Stimulated activated CD4-positive, alpha-beta T cell treated with anti-CD3 and anti-CD28 coated beads, Interleukin-4, amount 100 ng/mL, for 1 hour (primary cell): ENCODE measurements at places on chromosomes 12 and 14.

DNA sequence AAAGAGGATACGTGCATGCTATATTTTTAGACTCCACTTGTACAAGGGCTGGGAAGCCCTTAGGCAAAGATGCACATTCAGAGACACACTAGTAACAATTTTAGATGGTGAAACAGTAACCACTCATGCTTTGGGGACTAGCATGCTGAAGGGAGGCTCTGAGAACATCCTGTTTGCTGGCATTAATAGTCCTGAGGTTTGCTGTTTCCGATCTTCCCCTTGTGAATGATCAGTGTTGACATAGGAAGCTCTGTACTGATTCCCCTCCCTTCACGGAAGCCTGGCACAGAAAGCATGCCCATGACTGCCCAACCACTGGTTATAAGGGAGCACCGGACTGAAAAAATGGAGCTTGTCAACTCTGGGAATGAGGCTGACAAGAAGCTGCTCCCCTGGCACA lies 164.6 kb downstream of the GCH1 start:
- no peak for DNase-seq

GRCh38 chr12:53748072-53748840 lies 3.5 kb downstream of the CISTR start:
- no peak for DNase-seq

GRCh38 chr14:38910092-38910491 lies 192.9 kb downstream of the SEC23A start:
- no peak for DNase-seq

GRCh38 chr12:16833376-16834015 lies 227.5 kb upstream of the LMO3 start:
- no peak for DNase-seq

DNA sequence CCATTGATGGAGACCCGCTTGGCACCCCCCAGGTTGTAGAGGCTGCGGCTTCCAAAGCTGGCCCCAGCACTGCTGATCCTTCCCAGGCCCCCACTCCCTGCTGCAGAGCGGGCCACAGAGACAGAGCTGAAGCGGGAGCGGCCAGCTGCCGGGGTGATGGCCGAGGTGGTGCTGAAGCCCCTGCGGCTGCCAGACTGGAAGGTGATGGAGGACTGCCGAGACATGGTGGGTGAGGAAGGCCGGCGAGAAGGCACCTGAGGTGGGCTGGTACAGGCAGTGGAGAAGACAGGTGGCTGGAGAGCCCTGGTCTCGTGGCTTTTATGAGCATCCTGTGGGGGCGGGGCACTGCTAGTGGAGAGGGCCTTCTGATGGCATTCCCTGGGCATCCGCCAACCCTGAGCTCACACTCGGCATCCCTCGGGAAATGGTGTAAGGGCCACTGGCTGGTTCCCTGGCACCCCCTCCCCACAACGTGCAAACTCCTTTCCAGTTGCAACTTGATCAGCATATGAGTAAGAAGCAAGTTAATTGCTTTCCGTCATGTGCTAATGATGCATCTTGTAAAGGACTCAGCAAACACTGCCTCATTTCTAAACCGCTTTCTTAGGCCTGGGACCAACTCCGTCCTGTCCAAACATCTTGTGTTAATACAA lies at the start of gene KRT75:
KRT75 (minus strand) TSS at position 291 of the 653 bp plus-strand sequence; CDS start at position 224, 67 bp downstream.
- DNase-seq = no peak

DNA sequence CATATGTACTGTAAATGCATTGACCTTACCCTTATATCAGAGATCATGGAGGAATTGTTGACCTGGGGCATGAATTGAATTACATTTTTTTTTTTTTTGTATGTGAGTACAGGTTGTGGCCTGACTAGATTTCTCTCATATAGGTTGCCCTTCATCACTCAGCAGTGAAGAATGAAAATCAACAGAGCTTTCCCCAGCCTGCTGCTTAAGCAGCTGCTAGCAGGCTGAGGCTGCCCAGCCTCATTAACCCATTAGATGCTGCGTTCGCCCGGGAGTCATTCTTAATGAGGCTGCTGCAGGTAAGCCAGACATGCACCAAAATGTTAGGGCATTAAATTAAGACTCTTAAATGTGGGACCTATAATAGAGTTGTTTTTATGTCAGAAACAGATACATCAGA lies 236.0 kb downstream of the ETNK1 start:
- DNase-seq = no peak

GRCh38 chr14:36647417-36647823 lies 14.2 kb upstream of the PAX9 start:
- no peak for DNase-seq

DNA sequence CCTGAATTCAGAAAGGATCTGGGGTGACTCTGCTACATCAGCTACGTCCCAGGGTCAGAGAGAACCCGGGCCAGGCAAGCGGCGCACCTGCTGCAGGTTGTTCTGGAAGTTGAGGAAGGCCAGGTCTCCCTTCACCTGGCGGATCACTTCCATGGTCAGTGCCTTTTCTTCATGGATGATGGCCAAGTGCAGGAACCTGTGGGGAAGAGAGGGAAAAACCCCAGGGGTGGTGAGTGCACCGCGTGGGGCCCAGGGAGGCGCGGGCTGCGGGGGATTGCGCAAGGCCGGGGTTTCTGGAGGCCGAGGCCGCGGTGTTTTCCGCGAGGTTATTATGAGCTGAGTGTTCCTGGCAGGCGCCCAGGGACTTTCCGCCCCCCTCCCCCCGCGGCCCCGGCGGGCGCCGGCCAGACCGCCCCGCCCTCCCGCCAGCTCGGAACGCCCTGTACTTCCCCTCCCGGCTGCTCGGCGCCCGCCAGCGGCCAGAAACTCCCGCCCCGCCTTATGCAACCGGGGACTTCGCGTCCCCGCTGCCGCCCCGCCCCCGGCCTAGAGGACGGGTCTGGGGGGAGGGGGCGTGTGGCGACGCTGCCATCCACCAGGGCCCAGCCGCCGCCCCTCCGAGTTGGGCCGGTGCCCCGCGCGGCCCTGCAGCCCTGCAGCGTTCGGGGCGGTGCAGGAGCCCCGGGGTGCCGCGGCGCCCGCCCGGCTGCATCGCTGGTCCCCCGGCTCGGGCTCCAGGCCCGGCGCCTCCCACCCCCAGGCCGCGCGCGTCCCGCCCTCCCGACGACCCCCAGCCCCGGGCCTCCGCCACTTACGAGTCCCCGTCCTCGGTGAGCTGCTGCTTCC lies 723 bp downstream of the NFKBIA start:
- peak; percentile 97 for DNase-seq

DNA sequence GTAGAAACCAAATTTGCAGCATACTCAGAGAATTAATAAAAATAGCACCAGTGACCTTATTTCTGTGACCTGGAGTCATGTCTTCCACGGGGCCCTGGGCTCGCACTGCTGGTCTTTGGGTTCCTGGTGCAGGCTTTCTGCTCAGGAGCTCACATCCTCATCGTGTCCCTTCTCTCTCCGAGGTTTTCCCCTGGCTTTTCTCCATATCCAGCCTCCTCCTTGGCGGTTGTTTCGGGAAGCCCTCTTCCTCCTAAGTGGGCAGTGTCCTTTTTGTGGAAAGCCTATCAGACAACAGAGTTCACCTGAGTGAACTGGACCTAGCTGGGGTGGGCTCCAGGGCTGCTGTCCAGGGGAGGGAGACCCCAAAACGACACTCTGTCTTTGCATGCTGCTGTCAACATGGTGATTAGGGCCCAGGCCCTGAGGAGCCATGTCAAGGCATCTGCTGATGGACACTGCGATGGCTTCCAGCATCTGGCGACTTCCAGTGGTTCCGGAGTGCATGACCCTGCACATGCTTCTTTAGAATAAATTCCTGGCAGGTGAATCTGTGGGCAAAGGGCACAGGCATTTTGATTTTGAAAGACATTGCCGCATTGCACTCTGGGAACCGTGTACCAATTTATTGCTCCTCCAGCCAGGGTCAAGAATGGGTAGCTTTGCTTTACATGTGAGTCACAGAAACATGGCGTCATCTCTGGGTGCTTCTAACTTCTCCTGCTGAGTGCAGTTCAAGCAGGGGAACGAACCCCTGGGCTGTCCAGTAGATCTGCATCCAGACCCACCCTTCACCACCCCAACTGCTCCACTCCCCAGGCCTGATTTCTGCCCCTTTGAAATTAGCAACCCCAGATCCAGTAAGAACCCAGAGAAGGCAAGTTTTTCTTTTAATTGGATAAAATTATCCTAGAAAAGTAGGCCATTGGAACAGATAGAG lies 136.8 kb downstream of the ADGRD1 start:
- DNase-seq = no peak

- no peak for DNase-seq
These were observed 45.5 kb upstream of the FAR2 start for GRCh38 chr12:29103539-29103974.

DNA sequence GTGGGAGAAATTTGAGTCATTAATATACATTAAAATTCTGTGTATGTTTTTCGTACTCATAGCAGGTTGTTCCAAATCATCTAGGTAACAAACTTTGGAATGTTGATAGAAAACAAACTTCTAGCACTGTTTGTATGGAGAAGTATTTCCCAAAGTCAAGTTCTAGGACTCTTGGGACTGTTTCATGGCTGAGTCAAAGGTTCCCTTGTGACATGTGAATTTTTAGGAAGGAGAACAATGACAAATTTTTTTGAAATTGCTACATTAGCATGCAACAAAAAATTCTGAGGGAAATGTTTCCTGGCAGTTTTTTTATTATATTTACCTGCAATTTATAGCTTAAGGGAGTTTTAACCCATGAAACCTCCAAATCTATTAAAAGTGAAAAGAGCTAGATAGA lies 73.8 kb downstream of the RASSF8 start:
- DNase-seq = no peak
